ENCODE measurements at places on chromosomes 16 and 17.

DNA sequence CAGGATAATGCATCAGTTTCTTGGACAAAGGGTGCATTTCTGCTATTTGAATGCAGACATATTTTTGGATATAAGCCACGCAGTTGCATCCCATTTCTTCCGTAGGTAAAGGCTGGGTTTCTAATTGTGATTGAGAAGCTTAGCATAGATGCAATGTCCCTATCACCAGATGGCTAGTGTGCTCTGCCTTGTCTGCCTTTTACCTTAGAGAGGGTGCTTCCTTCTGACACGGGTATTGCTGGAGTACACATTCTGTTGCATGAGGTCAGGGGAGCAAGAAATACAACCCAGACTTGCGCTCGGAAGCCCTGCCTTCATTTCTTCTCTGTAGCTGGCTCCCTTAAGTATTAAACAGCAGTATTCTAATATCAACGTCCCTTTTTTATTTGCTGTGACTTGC is 337.4 kb downstream of the WWOX start:
- no peak for DNase-seq

DNA sequence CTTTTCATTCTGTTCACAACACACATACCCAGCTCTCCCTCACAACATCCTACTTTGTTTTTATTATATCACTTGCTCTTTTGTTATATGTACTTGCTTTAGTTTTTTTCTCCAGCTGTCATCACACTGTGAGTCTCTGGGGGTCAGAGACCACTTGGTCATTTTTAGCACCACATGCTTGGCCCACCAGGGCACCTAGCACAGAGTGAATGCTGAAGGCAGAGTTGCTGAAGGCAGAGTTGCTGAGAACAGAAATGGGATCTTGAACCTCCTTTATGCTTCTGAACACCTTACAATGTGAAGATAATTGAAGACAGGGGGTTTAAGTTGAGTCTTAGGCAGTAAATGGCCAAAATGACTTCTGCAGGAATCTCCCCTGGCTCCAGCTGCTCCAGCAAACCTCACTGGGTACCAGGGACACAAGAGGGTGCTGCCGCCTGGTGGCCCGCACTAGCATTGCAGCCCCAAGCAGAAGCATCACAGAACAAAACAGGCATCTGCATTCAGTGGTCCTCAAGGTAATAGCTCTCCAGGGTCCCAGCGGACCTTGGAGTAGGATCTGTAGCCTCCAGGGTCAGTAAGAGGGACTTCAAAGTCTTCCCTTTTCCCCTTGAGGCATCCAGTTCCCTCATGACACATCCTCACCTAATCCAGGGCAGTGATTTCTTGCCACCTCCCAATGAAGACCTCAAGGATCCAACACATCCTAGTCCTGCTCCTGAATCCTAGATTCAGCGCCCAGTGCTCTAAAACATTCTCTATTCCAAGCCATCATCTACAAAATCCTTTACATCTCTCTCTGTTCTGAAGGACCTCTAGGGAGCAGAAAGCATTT is 1972.6 kb downstream of the TP53TG3F start:
- no peak for DNase-seq

DNA sequence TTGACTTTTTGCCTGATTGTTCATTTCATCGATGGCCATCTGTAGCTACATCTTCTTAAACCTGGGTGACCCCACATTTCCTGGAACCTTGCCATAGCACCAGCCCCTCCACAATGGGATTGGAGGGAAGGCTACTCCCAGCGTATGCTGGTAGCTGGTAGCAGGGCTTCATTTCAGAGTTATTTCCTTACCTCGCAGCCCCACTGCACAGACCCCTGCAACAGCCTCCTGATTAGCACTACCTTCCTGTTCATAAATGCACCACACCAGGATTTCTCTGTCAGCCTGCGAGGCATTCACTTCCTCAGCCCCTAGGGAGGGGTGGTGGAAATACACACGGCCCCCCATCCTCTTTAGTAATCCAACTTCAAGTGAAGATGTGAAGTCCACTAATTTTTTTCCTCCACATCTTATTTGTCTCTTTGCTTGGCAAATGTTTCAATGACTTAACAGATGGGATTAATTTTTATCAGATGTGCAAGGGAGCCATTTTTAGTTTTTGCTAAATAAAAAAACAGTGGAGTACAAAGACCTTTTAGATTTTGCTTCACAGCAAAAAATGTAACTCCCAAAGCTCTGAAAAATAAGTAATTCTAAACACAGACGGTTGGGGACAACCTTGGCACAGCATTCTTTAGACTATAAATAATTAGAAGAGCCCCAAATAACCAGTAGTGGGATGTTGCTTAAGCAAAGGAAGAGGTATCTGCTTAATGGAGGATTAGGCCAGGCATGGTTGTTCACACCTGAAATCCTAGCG is 76.6 kb downstream of the CLEC16A start:
- no peak for DNase-seq

GRCh38 chr16:69820926-69821541 is 58.9 kb downstream of the WWP2 start:
- DNase-seq = no peak

GRCh38 chr17:28972437-28972836 is 21.1 kb upstream of the PHF12 start:
- DNase-seq = no peak

DNA sequence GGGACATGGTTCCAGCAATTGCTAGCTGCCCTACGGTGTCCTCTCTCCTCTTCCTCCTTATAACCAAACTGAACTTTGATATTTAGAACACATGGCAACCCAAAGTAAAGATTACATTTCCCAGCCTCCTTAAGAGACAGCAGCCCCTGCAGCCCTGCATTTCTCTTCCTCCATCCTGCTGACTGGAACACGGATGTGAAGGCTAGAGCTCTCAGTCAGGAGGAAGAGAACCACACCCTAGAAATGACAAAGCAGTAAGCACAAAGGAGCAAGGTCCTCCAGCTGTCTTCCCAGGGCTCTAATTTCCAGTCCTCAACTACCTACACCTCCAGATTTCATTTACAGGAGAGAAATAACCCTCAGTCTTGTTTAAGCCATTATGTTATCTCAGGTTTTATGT is 10.9 kb downstream of the DYNC1LI2 start:
- no peak for DNase-seq

GRCh38 chr17:34254146-34254545 is 939 bp upstream of the CCL2 start:
- no peak for DNase-seq

Data from stimulated activated CD8-positive, alpha-beta memory T cell treated with anti-CD3 and anti-CD28 coated beads, Interleukin-15, amount 100 ng/mL, for 24 hours (primary cell).